Kidney glomerular epithelial cell (primary cell): ENCODE measurements at places on chromosomes 7 and 10.

GRCh38 chr7:66164356-66164755 is 40.8 kb upstream of the TPST1 start:
- no peak for DNase-seq

- no peak for DNase-seq
These were observed 44.9 kb downstream of the TNKS2 start for GRCh38 chr10:91843083-91843482.

DNA sequence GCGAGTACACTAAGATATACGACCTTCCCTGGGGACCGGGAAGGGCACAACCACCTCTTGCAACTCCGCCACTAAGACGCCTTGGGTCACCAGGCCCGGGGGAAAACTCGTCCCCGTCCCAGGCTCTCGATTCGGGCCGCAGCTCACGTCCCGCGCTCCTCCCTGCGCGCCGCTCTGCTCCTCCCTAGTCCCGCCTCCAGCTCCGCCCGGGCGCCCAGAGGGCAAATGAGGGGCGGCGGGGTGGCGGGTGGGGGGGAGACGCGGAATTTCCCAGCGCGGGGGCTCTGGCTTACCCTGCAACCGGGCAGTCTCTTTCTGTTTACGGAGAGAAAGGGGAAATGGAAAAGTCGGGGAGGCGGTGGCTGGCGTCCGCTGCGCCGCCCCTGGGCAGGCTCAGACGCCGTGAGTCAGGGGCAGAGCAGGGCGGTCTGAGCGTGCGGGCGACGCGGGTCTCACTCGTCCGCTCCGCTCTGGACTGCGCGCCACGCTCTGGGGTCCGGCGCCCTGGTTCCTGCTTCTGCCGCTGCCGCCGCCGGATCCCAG is at the start of gene MAP3K8:
Gene MAP3K8 (plus strand): TSS at position 455 of the 543 bp plus-strand sequence. CDS start 4,755 bp downstream, outside the sequence.
- peak; percentile 74 for DNase-seq

DNA sequence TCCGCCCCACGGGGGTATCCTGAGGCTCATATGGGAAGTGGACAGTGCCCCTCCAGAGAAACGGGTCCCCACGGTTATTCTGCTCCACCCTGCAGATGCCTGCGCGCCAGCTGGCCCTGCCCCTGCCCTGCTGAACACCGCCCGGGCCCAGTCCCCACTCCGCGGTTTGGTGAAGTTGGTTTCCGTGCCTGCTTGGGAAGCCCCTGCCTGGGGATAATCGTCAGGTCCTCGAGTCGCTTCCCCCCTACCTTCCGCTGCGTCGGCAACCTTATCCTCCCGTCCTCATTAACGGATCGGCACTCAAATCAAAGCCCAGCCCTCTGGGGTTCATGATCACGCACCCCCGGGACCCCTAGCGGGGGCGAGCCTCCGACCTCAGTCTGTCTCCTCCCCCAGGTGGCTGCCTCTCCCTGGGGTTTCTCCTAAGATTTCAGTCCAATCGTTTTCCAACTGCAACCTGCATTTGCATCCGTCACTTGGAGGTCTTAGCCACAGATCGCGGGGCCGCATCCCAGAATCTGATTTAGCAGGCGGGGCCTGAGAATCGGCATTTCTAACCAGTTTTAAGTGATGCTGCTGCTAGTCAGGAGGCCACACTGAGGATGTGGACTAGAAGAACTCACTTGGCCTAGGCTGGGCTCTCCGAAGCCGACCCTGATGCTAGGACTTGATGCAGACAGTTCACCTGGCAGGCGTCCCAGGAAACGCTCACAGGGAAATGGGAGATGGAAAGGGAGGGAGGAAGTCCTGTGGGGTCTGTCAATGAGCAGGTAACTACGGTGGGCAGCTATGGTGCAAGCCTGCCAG is 27.6 kb downstream of the WDR86 start:
- no peak for DNase-seq

- no peak for DNase-seq
These were observed 236.4 kb downstream of the PRPF18 start for GRCh38 chr10:13823096-13823708.

GRCh38 chr7:149456506-149457421 is 4.1 kb downstream of the ZNF777 start:
- peak; percentile 7 for DNase-seq

- no peak for DNase-seq
These were observed 82.9 kb downstream of the CADPS2 start for GRCh38 chr7:122803323-122803722.

- no peak for DNase-seq
These were observed 108.6 kb downstream of the RAB11FIP2 start for GRCh38 chr10:117938104-117938503.

DNA sequence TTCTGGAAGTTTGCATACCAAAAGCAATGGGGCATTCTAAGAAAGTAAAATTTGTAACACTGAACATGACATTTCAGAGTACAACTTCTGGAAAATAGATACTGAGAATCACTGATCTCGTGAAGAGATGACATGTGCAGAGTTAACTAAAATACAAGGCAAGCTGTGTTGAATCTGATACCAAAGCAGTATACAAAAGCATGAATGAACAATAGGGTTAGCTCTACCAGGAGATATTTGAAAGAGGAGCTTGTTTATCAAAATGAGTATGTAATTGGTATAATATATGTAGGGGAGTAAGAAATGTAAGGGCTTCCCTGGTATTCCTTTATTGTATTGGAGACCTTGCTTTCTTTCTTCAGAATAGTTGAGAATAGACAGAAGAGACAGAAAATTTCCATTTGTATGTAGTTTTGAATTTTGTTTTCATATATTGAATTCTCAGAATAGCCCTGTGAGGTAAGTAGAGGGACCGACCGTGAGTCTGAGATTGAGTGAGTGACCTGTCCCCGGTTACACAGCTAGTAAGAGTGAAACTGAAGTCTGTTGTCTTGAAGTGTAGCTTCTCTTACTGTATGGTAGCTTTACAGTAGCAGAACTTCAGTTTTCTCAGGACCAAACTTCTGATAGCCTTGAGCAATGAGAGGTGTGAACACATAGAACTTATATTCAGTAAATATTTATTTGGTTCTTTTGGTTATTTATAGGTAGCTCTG is 5.0 kb downstream of the HBP1 start:
- DNase-seq = no peak

DNA sequence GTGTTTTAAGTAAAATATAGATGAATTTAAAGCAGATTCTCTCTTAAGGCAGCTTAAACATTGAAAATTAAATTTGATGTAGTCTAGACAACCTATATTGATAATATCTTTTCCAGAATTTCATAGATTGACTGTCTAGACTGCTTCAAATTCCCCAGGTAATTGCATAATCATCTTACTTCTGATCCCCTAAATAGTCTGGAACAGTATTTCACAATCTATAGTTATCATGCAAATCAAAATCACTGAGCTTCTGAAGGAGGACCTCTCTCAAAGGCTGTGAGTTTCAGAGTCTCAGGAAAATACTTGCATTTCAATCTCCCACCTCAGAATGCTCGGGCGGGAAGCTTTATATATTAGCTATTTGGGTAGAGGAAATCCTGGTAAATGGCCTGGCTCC is 87.3 kb downstream of the SEMA3A start:
- DNase-seq = no peak

GRCh38 chr7:140085447-140085846 is 22.7 kb upstream of the PARP12 start:
- no peak for DNase-seq

- DNase-seq = no peak
These were observed 16.8 kb downstream of the CPEB3 start for GRCh38 chr10:92274071-92274470.

DNA sequence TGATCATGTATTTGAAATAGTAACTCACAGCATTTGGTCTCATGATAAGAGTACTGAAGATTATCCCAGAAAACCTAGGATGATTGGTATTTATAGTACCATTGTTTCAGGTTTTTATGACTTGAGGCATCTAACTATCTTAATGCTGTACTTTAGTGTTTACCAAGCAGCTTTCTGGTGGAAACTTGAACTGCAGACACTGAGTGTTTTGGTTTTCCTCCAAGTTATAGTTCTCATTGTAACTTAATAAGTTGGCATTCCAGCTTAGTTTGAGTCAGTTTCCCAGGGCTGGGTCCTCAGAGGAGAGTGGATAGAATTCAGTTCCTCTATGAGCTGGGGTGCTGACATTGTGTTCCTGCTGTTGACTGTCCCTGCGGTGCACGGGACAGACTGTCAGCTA is 50.4 kb downstream of the SEC23IP start:
- DNase-seq = no peak

GRCh38 chr10:77823811-77824542 is 102.6 kb downstream of the DLG5 start:
- peak; percentile 56 for DNase-seq

DNA sequence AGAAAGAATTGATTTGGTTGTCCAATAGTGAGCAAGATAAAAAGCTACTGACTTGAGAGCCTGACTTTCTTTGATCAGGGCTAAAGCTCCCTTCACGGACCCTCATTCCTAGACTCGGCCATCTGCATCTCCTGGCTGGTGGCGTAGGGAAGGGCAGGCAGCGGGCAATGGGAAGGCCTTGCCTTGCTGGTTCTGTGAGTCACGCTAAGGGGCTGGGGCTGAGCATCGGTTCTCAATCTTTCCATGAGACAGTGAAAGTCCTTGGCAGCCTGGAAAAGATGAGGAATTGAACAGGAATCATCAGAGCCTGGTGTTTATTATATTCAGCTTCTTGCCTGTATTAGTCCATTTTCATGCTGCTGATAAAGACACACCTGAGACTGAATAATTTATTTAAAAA is 475.3 kb downstream of the PLXNA4 start:
- no peak for DNase-seq

DNA sequence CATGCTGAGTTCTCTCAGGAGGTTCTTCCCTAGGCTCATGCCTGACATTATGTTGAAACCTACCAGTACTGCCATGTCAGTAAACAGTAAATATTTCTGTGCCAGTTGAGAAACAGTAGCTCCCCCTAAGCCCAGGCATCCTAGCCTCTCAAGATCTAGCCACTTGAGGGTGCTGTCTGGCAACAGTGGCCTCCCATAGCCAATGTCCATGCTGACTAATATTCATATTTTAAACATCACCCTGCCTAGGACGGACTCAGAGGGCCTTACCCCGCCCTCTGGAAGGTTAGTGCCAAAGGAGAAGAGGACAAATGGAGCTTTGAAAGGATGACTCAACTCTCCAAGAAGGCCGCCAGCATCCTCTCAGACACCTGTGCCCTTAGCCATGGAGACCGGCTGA is 7.7 kb downstream of the ACSM6 start:
- DNase-seq = no peak

DNA sequence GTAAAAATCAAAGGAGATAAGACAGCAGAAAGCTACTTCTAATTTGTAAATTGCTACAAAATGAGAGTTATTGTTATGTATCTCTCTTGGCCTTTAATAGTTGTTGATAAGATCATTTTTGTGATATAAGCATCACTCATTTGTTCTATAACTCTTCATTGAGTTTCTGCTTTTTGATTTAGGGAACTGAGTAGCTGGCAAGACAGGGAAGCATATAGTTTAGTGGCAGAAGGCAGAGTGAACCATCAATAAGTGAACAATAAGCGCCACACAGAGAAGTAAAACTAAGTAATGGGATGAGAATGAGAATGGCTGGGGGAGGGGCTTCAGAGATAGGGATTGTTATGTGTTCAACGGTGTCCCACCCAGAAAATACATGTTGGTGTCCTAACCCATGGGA is 245.4 kb downstream of the ADARB2 start:
- DNase-seq = no peak

DNA sequence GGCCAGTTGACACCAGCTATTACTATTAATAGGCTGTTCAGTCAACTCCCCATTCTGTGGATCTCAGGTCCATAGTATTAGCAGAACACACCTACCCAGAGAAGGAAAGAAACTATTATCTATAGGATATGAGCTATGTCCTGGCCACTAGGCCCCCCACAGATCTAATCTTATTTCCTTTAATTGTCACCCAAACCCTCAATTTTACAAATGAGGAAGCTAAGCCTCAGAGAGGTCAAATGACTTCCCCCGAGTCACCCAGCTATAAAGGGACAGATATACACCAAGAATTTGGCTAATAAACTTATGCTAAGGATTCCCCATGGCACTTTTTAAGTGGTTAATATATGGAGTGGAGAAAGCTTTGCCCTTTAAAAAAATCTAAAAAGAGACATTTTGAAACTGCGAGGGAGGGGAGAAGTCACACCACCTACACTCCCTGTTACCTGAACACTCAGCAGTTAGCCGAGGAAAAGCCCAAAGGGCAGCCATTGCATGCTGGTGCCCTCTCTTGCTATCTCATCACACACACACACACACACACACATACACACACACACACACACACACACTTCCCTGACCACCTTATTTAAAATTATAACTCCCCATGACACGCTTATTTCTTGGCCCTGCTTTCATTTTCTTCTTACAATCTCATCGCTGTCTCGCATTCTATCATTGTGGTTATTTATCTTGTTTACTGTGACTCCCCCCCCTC is 157.0 kb upstream of the ADO start:
- no peak for DNase-seq

GRCh38 chr7:123367484-123368122 is 166.8 kb downstream of the IQUB start:
- DNase-seq = peak; percentile 55

DNA sequence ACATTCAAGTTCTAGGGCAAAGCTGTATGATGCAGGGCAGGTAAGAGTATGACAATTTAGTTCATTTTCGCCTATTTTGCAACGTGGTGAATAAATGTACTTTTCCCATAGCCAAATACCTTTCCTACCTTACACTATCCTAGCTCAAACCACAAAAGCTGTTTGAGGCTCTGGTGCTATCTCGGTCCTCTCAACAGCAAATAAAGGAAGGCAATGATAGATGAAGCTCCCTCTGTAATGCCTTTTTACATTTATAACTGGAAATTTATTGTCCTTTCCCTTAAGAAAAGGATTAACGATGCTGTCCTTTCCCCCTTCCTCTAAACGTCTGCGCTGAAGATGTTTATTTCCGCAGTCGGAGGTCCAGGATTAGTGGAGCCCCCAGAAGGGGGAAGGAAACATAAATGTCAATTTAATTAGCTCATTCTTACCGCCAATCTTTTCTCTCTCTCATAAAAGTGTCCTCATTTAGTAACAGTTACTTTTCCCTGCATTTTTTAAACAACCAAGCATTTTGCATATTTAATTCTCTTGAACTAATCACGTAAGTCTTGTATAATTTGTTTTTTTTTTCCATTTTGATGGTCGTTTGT is 114.6 kb downstream of the PIP4K2A start:
- no peak for DNase-seq

DNA sequence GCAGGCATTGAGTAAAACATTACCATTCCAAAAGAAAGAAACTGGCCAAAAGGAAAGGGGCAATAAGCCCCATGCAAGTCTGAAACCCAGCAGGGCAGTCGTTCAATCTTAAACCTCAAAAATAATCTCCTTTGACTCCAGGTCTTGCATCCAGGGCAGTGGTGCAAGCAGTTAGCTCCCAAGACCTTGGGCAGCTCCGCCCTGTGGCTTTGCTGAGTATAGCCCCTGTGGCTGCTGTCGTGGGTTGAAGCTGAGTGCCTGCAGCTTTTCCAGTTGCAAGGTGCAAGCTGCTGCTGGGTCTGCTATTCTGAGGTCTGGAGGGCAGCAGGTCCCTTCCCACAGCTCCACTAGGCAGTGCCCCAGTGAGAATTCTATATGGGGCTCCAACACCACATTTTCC is 580.1 kb upstream of the AUTS2 start:
- no peak for DNase-seq
